Right lobe of liver (tissue), 6 donors: ENCODE measurements at places on chromosomes 6 and 20.

- no peaks in the 10 kb centered on the region for H3K4me1 ChIP-seq
- no peak overlapping the region for H3K27ac ChIP-seq
- no peaks in the 10 kb centered on the region for H3K36me3 ChIP-seq
- DNase-seq = peak; percentile 56
- H3K27me3 ChIP-seq = no peaks in the 10 kb centered on the region
- no peak overlapping the region for H3K4me3 ChIP-seq
Measured at GRCh38 chr6:34055223-34055933, 90.5 kb downstream of the GRM4 start.

GRCh38 chr6:10351791-10352190 is 63.1 kb downstream of the TFAP2A start:
- no peaks in the 10 kb centered on the region for H3K36me3 ChIP-seq
- no peak overlapping the region for H3K27ac ChIP-seq
- no peaks in the 10 kb centered on the region for H3K4me1 ChIP-seq

- no peaks in the 10 kb centered on the region for H3K27me3 ChIP-seq
- H3K4me1 ChIP-seq = no peaks in the 10 kb centered on the region
- no peaks in the 10 kb centered on the region for H3K36me3 ChIP-seq
- DNase-seq = no peak
- no peak overlapping the region for H3K27ac ChIP-seq
- no peak overlapping the region for H3K4me3 ChIP-seq
Measured at GRCh38 chr20:24746351-24746685, 202.8 kb upstream of the CST7 start.

DNA sequence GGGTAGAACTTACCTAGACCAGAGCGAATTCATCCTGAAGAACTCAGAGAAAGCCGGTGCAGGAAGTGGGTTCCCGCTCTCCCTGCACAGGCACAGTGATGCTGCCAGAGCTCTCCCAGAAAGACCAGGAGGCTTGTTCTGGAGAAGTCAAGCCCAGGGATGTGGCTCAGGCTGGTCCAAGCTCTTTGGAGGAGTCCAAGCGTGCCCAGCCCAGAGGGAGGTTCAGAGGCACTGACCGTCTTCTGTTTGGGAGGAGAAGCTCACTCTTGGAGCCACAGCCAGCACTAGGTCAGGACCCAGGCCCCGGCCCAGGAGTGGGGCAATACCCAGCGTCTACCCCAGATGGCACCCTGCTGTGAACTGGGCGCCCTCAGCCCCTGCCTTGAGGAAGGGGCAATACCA is 1.5 kb upstream of the PMEPA1 start:
- no peak overlapping the region for H3K27ac ChIP-seq
- DNase-seq = no peak
- H3K4me3 ChIP-seq = no peak overlapping the region

DNA sequence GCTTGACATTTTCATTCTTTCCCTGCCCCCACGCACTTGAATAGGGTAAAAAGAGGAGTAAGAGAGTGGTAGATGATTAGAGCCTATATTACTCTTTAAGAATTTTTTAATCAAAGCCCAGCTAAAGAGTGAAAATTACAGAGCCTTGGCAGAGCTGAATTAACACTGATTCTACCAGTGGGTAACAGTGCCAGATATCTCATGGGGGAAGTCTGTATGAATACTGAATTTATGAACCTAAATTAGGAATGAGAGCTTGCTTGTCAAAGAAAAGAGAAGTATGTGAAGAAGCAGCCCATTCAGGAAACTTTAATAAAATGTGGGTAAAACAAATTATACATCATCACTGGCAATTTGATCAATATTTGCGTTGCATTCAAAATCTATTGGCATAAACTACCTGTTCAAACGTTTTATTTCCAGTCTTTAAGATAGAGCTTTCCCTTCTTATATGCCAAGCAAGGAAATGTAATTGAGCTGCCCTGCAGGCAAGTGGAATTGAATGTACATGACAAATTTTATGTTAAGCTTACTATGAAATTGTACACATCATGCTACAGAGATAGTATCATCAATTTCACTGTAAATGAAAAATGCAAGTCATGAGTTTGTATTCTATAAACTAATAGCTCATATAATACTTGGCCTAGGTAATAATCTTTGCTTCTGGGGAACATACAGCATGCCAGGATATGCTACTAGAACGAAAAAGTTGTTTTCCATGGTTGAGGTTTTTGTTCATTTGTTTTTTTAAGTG is 14.5 kb downstream of the SOBP start:
- no peak overlapping the region for H3K27ac ChIP-seq
- no peak overlapping the region for H3K4me3 ChIP-seq
- no peaks in the 10 kb centered on the region for H3K4me1 ChIP-seq
- no peaks in the 10 kb centered on the region for H3K36me3 ChIP-seq

DNA sequence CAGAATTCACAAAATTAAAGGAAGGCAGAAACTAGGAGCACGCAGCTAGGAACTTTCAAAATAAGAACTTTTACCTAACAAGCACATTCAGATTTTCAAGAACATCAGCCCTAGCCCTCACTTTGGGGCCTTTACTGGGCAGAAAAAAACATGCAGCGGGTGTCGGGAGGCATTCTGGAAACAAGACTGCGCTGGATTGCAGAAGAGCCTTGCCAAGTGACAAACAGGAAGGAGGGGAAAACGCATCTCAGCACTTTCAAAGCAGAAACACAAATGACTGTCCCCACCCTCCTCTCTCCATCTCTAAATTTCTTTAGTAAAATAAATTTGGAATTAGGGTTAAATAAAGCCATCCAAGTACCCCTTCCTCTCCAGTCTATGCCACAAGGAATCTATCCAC is 74.6 kb upstream of the RREB1 start:
- H3K4me3 ChIP-seq = no peak overlapping the region
- H3K36me3 ChIP-seq = no peaks in the 10 kb centered on the region
- H3K27ac ChIP-seq = no peak overlapping the region
- no peaks in the 10 kb centered on the region for H3K27me3 ChIP-seq
- DNase-seq = no peak

DNA sequence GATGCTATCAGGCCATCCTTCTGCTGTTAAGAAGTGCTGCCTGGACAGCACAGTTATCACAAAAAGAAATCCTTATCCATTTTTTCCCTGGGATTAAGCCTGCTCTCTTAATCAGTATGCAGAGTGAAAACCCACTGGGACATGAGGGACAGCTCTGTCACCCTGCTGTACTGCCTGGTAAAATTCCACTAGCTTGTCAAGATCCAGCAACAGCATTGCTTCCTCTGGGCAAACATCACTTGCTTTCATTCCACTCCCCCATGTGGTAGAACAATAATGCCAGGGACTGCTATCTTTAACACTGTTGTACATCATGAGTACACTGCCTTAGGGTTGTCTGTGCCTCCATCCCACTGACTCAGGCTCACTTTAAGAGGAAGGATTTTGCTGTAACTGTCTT is 331.3 kb downstream of the KIF16B start:
- H3K4me3 ChIP-seq = no peak overlapping the region
- no peak overlapping the region for H3K27ac ChIP-seq
- no peaks in the 10 kb centered on the region for H3K36me3 ChIP-seq
- no peaks in the 10 kb centered on the region for H3K4me1 ChIP-seq
- H3K27me3 ChIP-seq = no peaks in the 10 kb centered on the region

DNA sequence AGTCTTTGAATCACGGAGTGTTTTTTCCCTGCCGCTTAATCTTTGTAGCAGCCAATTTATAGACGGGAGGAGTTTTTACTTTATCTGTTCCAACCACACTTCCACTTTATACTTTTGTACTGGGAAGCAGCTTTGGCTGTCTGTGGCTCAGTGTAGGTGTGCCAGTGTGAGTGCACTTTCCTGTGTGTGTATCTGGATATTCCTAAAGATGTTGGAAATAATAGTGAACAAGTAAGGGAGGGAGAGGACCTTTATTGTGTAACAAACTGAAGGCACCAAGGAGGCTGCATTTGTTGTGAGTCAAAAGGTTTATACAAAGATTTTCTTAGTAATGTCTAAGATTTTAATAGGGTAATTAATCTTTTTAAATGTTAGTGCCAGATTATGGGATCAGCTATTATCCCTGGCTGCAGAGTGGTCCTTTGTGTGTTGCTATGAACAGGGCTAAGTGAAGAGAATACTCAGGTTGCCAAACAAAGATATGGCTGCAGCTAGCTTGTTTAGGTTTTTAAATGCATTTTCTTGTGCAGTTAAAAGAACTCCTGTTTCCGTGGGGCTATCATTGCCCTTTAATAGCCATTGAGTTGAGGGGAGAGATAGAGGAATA is 226.3 kb downstream of the RNF144B start:
- H3K27ac ChIP-seq = no peak overlapping the region
- DNase-seq = no peak
- peaks cover 7% of the 10 kb centered on the region for H3K4me1 ChIP-seq

GRCh38 chr20:51204794-51205193 is 181.9 kb upstream of the KCNG1 start:
- H3K27ac ChIP-seq = no peak overlapping the region
- no peak overlapping the region for H3K4me3 ChIP-seq
- DNase-seq = no peak
- no peaks in the 10 kb centered on the region for H3K36me3 ChIP-seq

- no peaks in the 10 kb centered on the region for H3K4me1 ChIP-seq
- H3K36me3 ChIP-seq = no peaks in the 10 kb centered on the region
- peak; percentile 54 for DNase-seq
Measured at GRCh38 chr6:52362443-52363227, 684 bp downstream of the PAQR8 start.
